ENCODE measurements at places on chromosomes 12 and 14.

GRCh38 chr12:19186722-19187661 is 57.5 kb downstream of the PLEKHA5 start:
- peak; percentile 14 for DNase-seq

- no peak for DNase-seq
Measured at GRCh38 chr12:102673606-102674005, 193.2 kb upstream of the IGF1 start.

DNA sequence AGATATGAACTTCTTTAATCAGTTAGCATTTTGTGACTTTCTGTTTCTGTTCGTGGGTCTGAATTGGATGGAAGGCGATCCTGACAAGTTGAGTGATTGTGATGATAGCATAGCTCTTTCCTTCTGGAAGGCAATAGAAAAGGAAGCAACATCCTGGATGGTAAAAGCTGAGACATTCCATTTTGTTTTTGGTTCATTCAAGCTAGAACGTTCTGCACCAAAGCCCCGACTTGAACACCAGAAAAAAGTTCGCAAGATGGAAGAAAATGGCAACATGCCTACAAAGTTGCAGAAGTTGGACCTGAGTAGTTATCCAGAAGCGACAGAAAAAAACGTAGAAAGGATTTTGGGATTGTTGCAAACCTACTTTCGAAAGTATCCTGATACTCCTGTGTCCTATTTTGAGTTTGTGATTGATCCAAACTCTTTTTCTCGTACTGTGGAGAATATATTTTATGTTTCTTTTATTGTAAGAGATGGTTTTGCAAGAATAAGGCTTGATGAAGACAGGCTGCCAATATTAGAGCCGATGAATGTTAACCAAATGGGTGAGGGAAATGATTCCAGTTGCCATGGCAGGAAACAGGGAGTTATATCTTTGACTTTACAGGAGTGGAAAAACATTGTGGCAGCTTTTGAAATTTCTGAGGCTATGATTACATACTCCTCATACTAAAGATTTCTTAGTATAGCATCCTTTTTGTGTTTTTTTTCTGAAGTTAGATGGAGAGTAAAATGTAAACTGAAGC is 896 bp downstream of the EID3 start:
- no peak for DNase-seq

- DNase-seq = no peak
Measured at GRCh38 chr12:4432878-4433744, 12.5 kb downstream of the FGF6 start.

- DNase-seq = no peak
Measured at GRCh38 chr14:20774258-20774824, 6.1 kb downstream of the EDDM3B start.

Data from thymus (tissue), 14 donors.